Caki2 (cell line): ENCODE measurements at places on chromosomes 7 and 10. TPM values are rescaled to one million over a fixed set of nuclear protein-coding genes. Genes with fewer than 3 reads are reported as not detected.

DYDC1 gene
- total RNA-seq = not detected in 2 replicates

HELLS gene
- total RNA-seq = 59.2 and 74.8 TPM in 2 replicates

CCSER2 gene
- total RNA-seq = 9.5 and 24.9 TPM in 2 replicates

PHYHIPL gene
- 2.2 TPM in 1 of 2 replicates, not detected in the other for total RNA-seq

CSTF2T gene
- total RNA-seq = 19.1 and 20.9 TPM in 2 replicates

CREB3L2 gene
- total RNA-seq = 3.5 and 7.5 TPM in 2 replicates

TAS2R38 gene
- total RNA-seq = not detected in 2 replicates
